ENCODE measurements at places on chromosomes 12 and 14. TPM values are rescaled to one million over a fixed set of nuclear protein-coding genes. Genes with fewer than 3 reads are reported as not detected.

Gene CLEC2A
- not detected for total RNA-seq

Gene ANG
- 4.6 TPM for total RNA-seq

DNA sequence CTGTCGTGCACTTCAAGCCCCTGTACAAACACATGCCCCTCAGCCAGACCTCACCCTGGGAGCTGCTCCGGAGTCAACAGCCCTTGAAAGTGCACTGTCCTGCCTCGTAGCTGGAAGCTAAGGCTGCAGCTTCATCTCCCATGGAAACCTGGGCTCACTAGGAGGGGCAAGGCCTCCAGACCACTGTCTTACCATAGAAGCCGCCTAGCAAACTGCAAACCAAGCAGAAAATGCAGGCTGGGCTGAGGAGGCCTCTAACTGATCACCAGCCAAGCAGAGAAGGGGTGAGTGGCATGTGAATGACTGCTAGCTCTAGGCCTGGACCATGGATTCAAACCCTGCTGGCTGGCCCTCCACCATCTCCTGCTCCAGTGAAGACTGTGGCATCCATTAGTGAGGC is 340.2 kb downstream of the CACNA1C start:
- H3K27me3 ChIP-seq = peaks cover 2% of the 10 kb centered on the region
- no peak overlapping the region for H3K27ac ChIP-seq
- peaks cover 9% of the 10 kb centered on the region for H3K4me1 ChIP-seq
- no peaks in the 10 kb centered on the region for H3K36me3 ChIP-seq
- DNase-seq = no peak

- peaks cover 63% of the 10 kb centered on the region for H3K27me3 ChIP-seq
- DNase-seq = no peak
- H3K4me3 ChIP-seq = no peak overlapping the region
- H3K4me1 ChIP-seq = peaks cover 54% of the 10 kb centered on the region
- peaks cover 3% of the 10 kb centered on the region for H3K36me3 ChIP-seq
- H3K27ac ChIP-seq = peak overlapping the region; percentile 91
These were observed 4.0 kb downstream of the HOXC8 start for GRCh38 chr12:54012631-54013409.

DNA sequence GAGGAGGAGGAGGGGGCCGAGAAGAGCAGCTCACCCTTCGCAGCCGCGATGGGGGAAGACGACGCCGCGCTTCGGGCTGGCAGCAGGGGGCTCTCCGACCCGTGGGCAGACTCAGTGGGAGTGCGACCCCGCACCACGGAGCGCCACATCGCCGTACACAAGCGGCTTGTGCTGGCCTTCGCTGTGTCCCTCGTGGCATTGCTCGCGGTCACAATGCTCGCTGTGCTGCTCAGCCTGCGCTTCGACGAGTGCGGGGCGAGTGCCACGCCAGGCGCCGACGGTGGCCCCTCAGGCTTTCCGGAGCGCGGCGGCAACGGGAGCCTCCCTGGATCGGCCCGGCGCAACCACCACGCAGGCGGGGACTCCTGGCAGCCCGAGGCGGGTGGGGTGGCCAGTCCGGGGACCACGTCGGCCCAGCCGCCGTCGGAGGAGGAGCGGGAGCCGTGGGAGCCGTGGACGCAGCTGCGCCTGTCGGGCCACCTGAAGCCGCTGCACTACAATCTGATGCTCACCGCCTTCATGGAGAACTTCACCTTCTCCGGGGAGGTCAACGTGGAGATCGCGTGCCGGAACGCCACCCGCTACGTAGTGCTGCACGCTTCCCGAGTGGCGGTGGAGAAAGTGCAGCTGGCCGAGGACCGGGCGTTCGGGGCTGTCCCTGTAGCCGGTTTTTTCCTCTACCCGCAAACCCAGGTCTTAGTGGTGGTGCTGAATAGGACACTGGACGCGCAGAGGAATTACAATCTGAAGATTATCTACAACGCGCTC is 745 bp downstream of the TRHDE start:
- peak overlapping the region; percentile 61 for H3K4me3 ChIP-seq
- no peak overlapping the region for H3K27ac ChIP-seq
- no peaks in the 10 kb centered on the region for H3K36me3 ChIP-seq
- DNase-seq = peak; percentile 22
- peaks cover 40% of the 10 kb centered on the region for H3K27me3 ChIP-seq

GRCh38 chr12:6285063-6285477 is 25.4 kb upstream of the PLEKHG6 start:
- no peak overlapping the region for H3K27ac ChIP-seq
- H3K4me3 ChIP-seq = no peak overlapping the region
- H3K27me3 ChIP-seq = peaks cover 8% of the 10 kb centered on the region
- H3K36me3 ChIP-seq = no peaks in the 10 kb centered on the region

DNA sequence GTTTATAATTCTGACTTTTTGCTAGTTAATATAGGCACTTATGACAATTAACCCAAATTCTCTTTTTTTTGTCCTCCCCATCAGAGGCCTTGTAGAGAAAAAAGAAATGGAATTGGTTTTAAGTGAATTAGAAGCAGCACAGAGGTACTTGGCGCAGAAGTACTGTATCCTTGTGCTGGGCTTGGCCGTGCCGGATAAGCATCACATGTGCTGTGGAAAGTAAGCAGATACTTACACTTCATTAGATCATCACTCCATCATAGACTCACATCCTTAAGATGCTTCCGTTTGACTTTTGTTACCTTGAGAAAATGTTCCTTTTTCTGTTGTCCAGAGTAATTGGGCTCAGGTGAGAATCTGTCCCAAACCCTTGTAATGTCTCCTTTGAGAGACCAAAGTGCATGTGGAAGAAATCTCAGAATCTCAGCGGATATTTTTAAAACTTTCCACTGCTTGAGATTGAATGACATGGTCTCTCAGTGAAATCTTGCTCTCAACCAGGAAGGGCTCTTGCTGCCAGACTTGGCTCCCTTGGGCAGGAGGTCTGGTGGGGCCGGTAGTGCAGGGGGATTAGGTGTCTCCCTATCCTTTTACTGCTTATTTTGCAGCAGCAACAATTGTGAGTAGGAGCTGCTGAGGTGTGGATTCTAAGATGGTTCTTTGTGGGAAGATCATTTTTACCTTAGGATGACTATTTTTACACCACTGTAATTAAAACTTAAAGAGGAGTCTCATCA is 24.8 kb downstream of the PPP1R36 start:
- H3K27ac ChIP-seq = peak overlapping the region; percentile 49
- no peaks in the 10 kb centered on the region for H3K36me3 ChIP-seq
- peaks cover 10% of the 10 kb centered on the region for H3K4me1 ChIP-seq

Measured in muscle of leg (tissue), 16 donors.